ENCODE measurements at places on chromosomes 7 and 10.
A peak's percentile ranks its signal among the peaks of the same experiment; 100 is the strongest.

- peak; percentile 63 for DNase-seq
Measured at GRCh38 chr7:28180364-28181147, at the start of gene JAZF1. Gene JAZF1, minus strand, starts transcription at chr7:28180795.

GRCh38 chr10:14403359-14403758, 72.6 kb upstream of the FRMD4A start:
- no peak for DNase-seq

DNA sequence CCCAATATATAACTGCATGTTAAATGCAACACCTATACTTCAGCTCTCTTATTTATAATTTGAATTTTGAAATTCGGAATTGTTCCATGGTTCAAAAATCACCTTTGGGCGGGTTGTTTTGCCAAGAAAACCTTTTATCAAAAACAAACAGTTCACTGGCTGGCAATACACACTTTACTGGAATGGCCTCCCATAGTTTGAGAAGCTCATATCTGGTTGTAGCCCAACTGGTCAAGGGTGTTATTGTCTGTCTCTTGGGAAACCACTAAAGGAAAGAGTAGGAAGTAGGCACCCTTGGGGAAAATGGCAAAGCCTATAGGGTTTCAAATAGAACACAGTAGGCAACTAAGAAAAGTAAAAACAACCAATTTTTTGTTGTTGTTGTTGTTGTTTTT, 117.9 kb downstream of the HIPK2 start:
- no peak for DNase-seq

DNA sequence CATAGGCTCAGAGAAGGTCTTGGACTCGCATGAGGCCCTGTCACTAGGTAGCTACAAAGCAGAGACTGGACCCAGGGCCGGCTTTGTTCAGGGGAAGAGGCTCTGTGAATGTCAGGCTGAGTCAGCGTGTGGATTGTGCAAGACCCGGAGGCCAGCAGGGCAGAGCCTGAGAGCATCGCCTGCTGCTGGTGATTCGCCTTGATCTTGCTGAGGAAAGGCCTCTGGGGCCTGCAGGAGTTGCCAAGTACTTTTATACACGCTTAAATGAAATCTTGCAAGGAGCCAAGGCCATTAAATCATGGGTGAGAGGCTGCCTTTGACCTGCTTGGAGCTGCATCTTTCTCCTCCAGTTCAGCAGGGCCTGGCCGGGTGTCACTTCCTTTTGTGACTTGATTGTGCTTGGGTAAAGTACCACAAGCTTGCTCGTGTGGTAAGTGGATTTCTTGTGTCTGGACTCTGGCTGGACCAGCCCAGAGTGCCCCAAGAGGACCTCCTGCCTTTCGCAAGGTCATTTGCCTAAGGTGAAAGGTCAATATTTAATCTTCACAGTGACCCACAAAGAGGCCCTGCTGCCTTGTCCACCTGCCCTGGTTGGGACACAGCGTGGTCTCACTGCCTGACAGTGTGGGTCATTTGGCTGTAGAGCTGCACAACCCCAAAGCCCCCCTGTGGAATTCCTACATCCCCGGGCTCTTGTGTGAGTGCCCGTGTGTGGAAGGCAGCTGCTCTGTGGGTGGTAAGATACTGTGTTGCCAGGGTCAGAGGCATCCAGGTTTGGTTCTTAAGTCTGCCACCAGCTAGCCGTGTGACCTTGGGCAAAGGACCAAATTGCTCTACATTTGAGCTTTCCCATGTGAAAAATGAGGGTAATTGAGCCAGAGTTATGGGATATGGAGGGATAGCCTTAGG, 38.6 kb upstream of the SH2D4B start:
- DNase-seq = no peak

- DNase-seq = no peak
Measured at GRCh38 chr10:120019568-120019967, 127.0 kb downstream of the SEC23IP start.

DNA sequence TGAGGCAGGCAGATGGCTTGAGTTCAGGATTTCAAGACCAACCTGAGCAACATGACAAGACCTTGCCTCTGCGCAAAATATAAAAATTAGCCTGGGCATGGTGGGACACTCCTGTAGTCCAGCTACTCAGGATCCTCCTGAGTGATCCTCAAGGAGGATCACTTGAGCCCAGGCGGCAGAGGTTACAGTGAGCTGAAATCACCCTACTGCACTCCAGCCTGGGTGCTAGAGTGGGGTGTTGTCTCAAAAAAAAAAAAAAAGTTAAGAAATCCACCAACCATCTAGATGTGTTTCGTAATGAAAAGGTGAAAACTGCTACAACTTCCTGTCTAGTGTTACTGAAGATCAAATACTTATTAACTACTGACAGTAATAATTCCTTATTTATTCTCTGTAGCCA, 8.1 kb downstream of the GLCCI1 start:
- DNase-seq = no peak
